Activated naive CD8-positive, alpha-beta T cell treated with anti-CD3 and anti-CD28 coated beads, Interleukin-2, amount 10 ng/mL, durations not matched to agents 7 days and 5 days (primary cell): ENCODE measurements at places on chromosomes 13 and 19. TPM values are rescaled to one million over a fixed set of nuclear protein-coding genes. Genes with fewer than 3 reads are reported as not detected.

GRCh38 chr13:40394304-40394985, 272.0 kb downstream of the FOXO1 start:
- no peak for DNase-seq

DNA sequence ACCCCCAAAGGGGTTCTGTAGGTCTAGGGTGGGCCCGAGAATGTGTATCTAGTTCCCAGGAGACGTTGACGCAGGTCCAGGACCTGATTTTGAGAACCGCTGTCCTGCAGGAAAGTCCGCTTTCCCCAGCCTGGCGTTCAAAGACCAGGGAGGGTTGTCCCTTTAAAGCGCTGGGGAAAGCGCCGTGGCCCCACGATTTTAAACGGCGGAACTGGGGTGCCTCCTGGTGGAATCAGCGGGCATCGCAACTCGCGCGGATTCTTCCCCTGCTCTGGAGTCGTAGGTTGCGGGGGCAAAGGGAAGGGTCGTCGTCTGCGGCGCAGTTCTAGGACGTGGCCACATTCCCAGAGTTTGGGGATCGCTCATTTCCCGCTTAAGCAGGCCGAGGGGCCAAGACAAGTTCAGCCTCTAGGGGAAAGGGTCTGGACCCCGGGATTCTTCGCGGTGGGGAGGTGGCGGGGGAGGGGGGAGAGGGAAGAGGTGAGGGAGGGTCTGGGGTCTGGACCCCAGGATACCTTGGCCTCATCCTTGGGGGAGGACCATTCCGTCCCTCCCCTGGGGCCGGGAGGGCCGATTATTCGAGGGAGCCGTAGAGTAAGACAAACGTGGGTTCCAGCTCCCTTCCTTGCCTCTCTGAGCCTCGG, 7.7 kb downstream of the PNMA8B start:
- peak; percentile 86 for DNase-seq

SYCN gene
- not detected for total RNA-seq

DNA sequence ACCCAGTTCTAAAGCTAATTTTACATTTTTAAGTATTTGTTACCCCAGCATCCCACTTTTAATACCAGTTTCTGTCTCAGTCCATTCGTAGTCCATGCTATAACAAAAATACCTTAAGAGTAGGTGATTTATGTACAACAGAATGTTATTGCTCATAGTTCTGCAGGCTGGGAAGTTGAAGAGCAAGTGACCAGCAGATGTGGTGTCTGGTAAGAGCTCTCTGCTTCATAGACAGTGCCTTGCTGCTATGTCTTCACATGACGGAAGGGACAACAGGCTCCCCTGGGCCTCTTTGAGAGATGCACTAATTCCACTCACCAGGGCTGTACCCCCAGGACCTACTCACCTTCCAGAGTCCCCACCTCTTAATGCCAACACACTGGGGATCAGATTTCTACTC, 96.6 kb downstream of the COL4A2 start:
- DNase-seq = no peak

GRCh38 chr13:64639206-64639605, 2590.9 kb downstream of the PCDH9 start:
- DNase-seq = no peak

DNA sequence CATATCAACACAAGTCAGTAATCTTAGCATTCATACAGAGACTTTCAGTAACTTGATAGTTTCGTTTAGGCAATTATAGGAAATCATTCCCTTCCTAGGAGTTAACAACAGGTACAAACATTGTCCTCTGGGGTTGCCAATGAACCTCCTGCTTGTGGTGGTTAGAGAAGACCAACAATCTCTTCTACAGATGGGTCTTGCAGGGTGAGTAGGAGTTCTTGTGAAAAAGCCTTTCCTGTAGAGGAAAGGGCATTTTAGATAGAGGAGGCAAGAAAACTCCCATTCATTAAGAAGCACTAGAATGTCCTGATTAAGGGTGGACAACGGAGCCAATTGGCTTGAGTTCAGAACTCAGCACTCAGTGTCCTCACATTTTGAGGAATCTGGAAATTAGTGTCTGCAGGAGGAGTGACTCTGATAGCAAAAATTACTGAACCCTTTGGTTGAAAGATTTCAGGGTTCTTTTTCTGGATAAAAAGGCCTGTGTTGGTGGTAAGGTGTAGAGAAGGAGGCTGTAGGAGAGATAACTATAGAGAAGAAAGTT, 4.2 kb downstream of the WDFY2 start:
- DNase-seq = no peak

DNA sequence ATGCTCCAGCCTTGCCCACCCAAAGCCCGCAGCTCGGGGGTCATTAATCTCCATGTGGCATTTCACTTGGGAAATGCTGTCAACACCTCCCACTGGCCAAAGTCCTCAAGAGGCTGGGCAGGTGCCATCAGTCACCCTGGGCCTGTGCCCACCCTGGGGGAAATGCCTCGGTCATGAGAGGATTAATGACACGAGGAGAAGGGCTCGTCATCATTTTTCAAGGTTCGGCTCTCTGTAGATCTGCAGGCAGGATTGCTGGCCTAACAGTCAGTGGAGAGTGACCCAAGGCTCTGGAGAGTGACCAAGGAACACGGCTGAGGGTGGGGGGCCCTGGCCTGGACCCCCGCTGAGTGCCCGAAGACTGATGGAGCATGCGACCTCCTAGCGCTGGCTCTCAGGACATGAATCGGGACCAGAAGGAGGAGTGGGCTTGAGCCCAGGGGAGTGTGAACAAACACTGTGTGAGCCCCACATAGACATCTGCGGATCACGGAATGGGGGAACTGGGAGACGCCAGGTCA, 15.2 kb upstream of the KCTD15 start:
- no peak for DNase-seq

DNA sequence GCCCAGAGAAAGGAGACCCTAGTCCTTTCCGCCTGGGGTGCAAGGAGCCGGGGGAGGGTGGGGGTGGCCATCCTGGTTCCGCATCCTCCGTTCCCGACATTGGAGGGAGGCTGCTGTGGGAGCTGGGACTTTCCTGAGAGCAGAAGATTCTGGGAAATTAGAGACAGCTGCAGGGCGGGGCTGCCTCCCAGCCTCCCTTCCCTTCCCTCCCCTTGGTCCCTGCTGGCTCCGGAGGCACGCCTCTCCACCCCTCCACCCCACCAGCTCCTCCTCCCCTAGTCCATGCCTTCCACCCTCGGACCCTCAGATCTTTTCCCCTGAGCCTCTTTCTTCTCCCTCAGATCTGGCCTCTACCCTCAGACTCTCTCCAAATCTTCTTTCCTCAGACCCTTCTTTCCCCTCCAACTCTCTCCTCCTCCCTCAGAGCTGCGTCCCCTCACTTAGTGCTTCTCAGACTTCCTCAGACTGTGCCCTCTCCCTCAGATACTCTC, 3.1 kb upstream of the BCL3 start:
- no peak for DNase-seq

CYP4F22 gene
- 3.2 TPM for total RNA-seq

- DNase-seq = no peak
These were observed 396.9 kb upstream of the SLITRK5 start for GRCh38 chr13:87274209-87274819.

MIR17HG gene
- 10.1 TPM for total RNA-seq

TMEM145 gene
- 0.54 TPM for total RNA-seq

DNA sequence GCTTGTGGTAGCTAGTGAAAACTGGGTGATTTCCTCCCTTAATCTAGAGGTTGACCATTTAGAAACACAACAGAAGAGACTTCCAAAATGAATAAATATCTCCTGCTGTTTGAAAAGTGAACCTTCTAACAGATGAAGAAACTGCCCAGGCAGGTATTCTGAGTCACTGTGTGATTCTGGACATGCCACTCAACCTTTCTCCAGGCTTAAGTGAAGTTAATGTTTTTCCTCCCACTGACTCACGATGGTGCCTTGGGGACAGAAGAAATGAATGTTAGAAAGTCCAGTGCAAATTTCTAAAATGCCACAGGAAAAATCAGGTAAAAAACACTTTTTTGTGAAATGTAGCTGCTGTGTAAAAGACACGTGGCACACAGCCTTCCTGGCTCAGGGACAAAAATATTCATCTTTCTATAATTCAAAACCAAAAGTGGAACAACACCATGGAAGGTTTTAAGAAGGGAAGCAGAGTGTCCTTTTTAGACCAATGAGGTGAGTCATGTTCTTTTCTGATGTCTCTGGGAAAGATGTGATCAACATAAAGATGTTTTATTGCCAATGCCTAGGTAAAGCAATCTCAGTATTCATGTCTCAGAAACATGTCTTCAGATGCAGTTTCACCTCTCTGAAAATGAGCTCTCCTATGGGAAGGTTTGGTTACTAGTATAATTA, 9.1 kb downstream of the UBE2L5 start:
- DNase-seq = no peak

DNA sequence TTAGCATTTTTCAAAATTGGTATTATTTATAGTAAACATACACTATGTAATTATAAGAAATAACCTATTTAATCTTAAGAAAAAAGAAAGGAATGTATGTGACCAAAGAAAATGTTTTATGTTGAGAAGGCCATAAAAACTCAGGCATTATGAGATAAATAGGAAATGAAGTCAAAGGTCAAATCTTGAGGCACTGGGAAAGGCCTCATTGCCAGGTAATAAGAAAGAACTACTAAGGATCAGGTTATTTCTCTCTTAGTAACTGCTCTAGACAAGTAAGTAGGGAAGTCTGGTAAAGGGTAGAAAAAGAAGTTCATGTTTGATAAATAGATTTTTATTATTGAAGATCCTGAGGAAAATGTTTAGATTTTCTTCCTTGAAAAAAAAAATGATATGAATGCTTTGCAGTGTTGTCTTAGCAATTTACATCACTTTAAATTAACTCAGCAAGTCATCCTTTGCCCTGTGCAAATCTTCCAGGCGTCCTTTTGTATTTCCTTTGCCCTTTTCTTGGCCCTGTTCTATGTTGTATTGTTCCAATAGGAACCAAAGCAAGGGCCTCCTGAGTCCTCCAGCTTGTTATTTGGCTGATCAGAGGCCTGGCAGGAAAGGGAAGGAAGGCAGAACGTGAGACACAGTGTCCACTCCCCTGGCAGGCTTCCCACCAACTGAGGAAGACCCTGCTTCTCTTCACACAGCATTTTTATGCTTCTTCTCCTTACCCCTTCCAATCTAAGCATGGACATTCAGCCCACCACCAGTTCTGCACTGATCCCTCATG, 260.4 kb upstream of the MIR17HG start:
- no peak for DNase-seq

DNA sequence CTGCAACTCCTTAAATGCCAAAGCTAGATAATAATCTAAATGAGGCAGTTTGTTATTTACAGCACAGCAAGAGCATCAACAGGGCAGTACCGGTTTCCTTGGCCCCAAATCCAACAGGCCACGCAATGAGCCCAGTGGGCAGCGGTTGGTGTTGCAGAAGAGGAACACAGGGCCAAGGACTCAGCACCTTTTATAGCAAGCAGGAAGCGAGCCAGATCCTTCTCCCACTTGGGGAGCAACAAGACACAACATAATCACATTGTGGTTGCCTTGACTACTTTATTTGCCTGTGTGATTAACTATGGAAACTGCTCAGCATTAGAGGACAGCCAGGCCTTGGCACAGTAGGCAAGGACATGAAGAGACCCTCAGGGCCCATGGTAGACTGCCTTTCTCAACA, 67.1 kb upstream of the HTR2A start:
- no peak for DNase-seq
